ENCODE measurements at places on chromosomes 12 and 14.

DNA sequence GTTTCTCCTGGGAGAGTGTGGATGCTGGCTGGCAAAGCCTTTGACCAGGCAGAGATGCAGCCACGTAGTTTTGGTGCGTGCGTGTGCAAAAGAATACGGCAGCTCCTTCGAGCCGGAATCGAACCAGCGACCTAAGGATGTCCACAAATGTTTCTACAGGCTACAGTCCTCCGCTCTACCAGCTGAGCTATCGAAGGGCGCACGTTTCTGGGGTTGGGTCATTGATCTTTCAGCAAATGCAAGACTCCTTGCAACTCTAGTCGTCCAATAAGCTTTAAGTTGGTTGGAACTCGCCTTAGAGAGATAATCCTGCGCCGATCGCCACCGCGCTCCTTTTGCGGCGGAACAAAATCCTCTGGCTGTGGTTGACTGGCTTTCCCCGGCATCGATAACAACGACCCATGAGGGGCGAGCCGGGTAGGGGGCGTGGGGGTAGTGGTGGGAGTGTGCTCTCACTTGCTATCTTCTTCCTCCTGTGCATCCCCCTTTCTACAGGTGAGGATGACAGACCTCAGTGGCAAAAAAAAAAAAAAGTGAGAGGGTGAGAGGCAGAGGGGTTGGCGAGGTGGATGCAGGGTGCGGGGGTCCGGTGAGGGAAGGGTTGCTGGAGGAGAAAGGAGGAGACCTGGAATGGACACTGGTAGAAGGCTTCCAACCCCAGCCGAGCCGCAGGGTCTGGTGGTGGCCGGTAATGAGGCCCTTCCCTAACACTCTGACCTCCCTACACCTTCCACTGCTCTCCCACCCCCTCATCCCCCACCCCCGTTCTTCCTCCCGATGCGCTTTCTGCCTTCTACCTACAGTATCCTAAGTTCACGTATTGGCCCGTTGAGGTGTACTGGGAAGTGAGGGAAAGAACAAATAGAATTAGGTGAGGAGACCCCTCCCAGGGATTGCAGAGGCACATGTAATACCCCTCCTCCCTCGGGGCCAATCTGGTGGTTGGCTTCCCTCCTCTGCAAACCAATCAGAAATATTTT lies 11.8 kb upstream of the OR6S1 start:
- no peak for DNase-seq

DNA sequence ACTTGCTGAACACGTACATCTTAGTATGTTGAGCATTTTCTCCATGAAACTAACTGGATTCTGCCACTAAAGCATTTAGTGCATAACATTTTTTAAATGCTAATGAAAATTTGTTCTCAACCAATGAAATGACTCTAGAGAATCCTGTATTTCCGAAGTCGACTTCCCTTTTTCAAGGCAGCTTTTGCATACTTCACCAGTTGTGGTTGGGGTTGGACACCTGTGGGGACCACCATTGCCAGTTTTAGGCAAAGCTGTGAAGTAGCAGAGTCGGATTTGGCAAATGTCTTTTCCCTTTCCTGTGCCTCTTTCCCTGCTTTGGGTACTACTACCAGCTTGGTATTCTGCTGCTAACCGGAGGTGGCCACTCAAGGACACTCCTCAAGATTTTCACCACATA lies 349.2 kb downstream of the BCAT1 start:
- no peak for DNase-seq

DNA sequence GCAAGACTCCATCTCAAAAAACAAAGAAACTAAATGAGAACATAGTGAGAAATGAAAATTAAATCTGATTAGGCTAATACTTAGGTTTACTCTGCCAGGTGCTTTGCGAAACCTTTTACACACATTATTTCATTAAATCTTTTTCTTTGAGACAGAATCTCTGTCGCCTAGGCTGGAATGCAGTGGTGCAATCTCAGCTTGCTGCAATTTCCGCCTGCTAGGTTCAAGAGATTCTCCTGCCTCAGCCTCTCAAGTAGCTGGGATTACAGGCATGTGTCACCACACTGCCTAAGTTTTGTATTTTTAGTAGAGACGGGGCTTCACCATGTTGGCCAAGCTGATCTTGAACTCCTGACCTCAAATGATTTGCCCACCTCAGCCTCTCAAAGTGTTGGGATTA lies 21.9 kb upstream of the EEA1 start:
- no peak for DNase-seq

- no peak for DNase-seq
These were observed 694.3 kb upstream of the MGAT4C start for GRCh38 chr12:86950444-86950843.

- DNase-seq, result no peak
These were observed 169.0 kb downstream of the PRIMA1 start for GRCh38 chr14:93619176-93619793.

DNA sequence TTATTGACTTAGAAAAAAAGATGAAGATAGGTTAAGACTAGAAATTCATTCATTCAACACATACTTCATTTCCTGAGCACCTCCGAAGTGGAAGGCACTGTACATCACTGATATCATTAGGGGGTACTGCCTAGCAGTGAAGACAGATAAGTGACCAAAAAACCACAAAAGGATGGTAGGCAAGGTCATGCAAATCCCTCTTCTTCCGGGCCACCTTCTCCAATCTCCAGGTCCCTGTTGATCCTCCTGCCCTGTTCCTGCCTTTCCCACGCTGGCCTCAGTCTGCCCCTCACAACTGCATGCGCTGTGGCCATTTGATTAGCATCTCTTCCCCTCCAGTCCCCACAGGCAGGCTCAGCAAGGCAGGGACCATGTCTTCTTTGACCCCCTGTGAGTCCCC lies 60.8 kb downstream of the SETD3 start:
- DNase-seq, result no peak

GRCh38 chr14:50677527-50678063 lies 9.5 kb upstream of the SAV1 start:
- DNase-seq, result no peak

- DNase-seq, result no peak
These were observed 2.1 kb upstream of the SCARB1 start for GRCh38 chr12:124865728-124866127.

GRCh38 chr12:38367506-38367905 lies 50.9 kb downstream of the ALG10B start:
- DNase-seq, result no peak

DNA sequence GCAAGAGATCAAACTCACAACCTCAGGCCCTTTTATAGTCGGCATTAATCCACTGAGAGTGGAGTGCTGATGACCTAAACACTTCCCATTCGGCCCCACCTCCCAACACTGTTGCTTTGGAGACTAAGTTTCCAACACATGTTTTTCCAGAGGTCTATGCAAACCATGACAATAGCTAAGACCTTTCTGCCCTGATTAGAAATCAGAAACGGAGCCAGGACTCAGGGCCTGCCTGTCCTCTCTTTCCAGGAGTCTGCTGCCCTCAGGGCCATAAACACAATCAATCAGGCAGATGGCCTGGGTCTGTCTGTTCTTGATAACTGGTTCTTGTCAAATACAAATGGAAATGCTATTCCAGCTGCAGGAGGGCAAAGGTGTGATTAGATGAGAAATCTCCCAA lies 97.2 kb upstream of the PSMC1 start:
- no peak for DNase-seq

DNA sequence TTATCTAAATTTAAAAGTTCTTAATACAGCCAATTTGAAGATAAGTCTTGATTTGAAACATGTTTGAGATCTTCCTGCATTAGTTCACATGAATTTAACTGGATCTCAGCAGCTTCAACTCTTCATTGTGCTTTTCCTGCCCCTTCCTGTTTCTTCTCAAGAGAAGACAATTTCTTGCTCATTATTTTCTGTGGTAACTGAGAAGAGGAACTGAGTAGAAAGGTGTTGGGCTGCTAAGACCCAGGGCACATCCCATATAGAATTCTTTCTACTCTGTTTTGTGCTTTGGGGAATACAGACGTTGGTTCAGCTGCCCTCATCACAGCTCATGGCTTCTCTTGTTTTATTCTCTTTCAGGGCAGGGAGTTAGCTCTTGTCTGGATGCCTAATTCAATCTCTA lies 110.2 kb downstream of the SNAPC1 start:
- no peak for DNase-seq

- no peak for DNase-seq
These were observed 3.4 kb downstream of the B4GALNT3 start for GRCh38 chr12:462936-463705.

DNA sequence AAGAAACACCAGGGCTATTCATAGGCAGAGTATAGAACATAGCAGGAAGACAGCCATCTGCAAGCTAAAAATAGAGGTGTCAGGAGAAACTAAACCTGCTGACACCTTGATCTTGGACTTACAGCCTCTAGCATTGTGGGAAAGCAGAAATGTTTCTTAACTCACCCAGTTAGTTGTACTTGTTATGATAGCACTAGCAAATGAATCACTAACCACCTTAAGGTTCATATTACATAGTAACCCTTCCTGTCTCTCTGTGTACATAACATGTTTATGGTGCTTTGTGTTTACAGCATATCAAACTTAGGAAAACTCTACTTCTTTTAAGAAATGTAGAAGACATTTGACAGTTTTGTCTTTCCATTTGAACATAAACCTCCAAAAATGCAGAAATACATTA lies 1031.3 kb downstream of the FSCB start:
- no peak for DNase-seq

DNA sequence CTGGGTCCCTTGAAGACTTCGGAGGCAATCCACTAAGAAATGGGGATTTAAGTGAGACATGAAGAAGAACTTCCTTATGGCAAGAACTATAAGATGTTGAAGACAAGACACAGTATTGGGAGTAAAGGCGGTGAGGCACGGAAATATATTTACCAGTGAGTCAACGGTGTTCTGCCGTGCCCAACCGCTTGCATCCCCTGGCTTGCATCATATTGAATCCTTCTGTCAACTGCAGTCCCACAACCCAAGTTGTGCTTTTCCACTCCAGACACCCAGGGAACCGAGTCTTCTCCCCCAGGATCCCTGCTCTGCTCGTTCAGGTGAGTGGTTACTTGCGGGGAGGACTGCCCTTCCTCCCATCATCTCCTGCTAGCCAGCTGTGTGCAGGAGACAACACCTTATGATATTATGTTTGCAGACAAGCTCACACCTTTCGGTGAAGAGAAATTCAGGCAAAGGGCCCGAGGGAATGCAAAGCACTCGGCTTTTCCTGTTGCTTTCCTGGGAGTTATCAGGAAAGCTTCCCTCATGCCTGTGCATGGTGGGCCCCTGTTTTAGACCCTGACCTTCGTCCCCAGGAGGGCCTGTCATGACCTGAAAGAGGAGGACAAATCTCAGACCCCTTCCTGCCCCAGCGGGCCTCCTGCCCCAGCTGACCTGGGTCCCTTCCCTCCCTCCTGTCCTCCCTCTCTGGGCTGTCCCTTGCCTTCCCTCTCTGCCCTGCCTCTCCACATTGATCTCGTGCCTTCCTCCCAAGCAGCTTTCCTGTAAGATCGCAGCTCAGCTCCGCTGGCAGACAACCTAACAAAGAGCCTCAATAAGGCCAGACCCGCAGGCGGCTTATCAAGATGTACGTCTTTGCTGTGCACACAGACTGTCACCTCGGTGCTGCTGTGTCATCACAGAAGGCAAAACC lies 4.3 kb upstream of the LRTM2 start:
- DNase-seq, result no peak

DNA sequence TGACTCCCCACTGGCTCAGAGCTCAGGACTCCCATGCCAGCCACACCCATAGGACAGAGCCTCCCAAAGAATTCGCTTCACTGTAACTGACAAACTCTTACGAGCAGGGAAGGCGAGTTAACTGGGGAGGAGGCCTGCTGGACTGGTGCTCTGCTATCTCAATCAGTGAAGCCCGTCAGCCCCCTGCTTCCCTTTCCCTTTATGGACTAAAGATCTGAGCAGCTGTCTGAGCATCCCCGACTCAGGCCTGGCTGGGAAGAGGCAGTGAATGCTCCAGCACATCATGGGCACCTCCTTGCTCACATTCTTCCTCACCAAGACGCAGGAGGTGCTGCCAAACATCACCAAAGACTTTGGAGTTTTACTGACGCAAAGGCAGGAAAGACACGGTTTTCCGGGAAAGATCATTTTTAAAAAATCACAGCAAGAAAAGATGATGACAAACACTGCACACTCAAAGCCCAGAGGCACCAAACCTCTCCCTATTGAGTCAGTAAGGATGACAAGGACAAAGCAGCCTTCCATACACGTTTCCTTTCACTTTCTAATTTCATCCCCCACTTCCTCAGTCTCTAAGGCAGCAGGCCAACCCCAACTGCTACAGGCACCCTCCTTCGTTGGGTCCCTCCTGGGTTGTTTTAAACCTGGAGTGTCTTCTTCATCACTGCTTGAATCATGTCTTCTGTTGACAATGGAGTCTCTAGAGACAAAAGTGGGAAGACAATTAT lies 45.0 kb upstream of the P2RX7 start:
- DNase-seq, result no peak

DNA sequence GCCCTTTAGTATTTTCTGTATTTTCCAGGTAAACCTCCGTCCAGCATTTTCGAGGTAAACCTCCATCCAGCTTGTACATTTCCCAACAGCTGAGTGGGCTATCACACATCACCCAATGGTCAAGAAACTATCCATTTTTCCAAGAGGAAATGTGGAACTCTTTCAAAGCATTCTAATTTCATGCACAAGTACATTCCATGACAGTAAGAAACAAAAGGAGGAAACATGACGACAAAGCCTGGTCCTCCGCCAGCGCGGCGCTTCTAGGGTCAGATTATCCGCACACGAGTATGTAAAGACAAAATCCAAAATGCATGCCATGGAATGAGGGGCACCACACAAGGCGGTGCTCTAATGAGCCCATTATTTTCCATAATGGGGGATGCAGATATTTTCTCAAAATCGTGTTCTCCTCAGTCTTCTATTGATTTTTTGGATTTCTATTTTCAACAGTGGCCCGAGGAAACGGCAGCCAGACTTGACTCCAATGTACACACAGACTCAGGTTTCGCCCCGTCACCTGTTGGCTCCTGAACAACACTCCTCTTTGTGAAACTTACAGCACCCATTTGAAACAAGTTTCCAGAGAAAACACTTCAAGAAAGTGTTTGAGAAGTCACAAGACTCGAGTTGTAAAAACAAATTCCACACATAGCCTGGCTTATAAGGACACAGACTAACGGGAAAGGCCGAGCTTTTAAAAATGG lies 107.4 kb downstream of the PRICKLE1 start:
- no peak for DNase-seq

DNA sequence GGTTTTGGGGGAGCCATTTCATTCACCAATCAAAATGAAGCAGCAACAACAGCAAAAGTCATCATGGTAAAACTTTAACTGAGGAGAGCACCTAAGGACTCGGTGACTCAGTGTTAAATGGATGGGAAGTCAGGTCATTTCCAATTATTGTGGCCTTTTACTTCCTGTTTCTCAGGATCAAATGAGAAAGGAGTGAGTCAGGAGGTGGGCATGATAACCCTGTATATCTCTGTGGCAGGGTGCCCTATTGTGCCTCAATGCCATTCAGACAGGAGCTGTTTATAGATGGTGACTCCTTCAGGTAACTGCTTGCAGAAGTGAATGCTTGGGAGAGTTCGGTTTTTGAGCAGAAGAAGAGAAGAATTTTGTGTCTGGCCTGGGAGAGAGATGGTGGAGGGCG lies 135.5 kb upstream of the CPM start:
- DNase-seq, result no peak

- no peak for DNase-seq
These were observed 583.2 kb downstream of the ALG10 start for GRCh38 chr12:34605510-34605887.

Measured in activated B cell treated with CpG ODN at 0.5 μM for 24 hours (primary cell).